ENCODE measurements at places on chromosomes 5 and 9. TPM values are rescaled to one million over a fixed set of nuclear protein-coding genes. Genes with fewer than 3 reads are reported as not detected.

IFNA2 gene
- total RNA-seq = not detected

HTR1A gene
- total RNA-seq = not detected

SMIM3 gene
- total RNA-seq = 61.8 TPM

MAP1B gene
- 401 TPM for total RNA-seq

NMUR2 gene
- total RNA-seq = not detected

C9orf50 gene
- not detected for total RNA-seq

CDH9 gene
- total RNA-seq = 0.16 TPM

CCL27 gene
- total RNA-seq = not detected

SLC4A9 gene
- not detected for total RNA-seq

RNF208 gene
- total RNA-seq = 0.45 TPM

FAM163B gene
- not detected for total RNA-seq

KIF24 gene
- 0.74 TPM for total RNA-seq

PCDHGA7 gene
- total RNA-seq = 8.4 TPM

GFI1B gene
- not detected for total RNA-seq

QRFP gene
- total RNA-seq = not detected

LCN10 gene
- not detected for total RNA-seq

TSSK1B gene
- total RNA-seq = 1.4 TPM

PCDHA1 gene
- total RNA-seq = 0.09 TPM

SPATA31A3 gene
- not detected for total RNA-seq

ADGRV1 gene
- 0.18 TPM for total RNA-seq

NR5A1 gene
- not detected for total RNA-seq

GRXCR2 gene
- total RNA-seq = not detected

GNG10 gene
- 144 TPM for total RNA-seq

CCNO gene
- 0.18 TPM for total RNA-seq

NXNL2 gene
- total RNA-seq = 0.74 TPM

PCDHGA9 gene
- total RNA-seq = 4.1 TPM

GHR gene
- total RNA-seq = 4.3 TPM

SH3RF2 gene
- total RNA-seq = 6.7 TPM

PCDHA4 gene
- total RNA-seq = 1.1 TPM

FAM78A gene
- 0.25 TPM for total RNA-seq

SLC24A2 gene
- total RNA-seq = 0.16 TPM

ERBIN gene
- 96.3 TPM for total RNA-seq

PCDHA13 gene
- 0.08 TPM for total RNA-seq

MSH3 gene
- 19.3 TPM for total RNA-seq

TMEM174 gene
- total RNA-seq = not detected

SPATA6L gene
- total RNA-seq = 1.2 TPM

IFNA13 gene
- not detected for total RNA-seq

COX7C gene
- 265 TPM for total RNA-seq

RNF183 gene
- not detected for total RNA-seq

LCN12 gene
- not detected for total RNA-seq

SV2C gene
- 0.08 TPM for total RNA-seq

PCDHGC4 gene
- total RNA-seq = 2.5 TPM

OLFM1 gene
- total RNA-seq = 1.5 TPM

ANKRD34B gene
- not detected for total RNA-seq

GNAQ gene
- 104 TPM for total RNA-seq

SLC36A3 gene
- total RNA-seq = not detected

RASEF gene
- total RNA-seq = 0.41 TPM

SLCO6A1 gene
- not detected for total RNA-seq

NEK6 gene
- total RNA-seq = 44.7 TPM

PDLIM7 gene
- 91.4 TPM for total RNA-seq

SMIM33 gene
- total RNA-seq = not detected

TBCA gene
- total RNA-seq = 344 TPM

TAF11L5 gene
- total RNA-seq = not detected

PDE6A gene
- not detected for total RNA-seq

PCDHGA3 gene
- total RNA-seq = 1.1 TPM

SLC25A48 gene
- not detected for total RNA-seq

CD274 gene
- 0.33 TPM for total RNA-seq

SEMA6A gene
- 0.41 TPM for total RNA-seq

CDX1 gene
- 0.65 TPM for total RNA-seq

PRR16 gene
- total RNA-seq = 4.4 TPM

Data from fibroblast of the aortic adventitia (primary cell).